ENCODE measurements at places on chromosomes 4 and X.

DNA sequence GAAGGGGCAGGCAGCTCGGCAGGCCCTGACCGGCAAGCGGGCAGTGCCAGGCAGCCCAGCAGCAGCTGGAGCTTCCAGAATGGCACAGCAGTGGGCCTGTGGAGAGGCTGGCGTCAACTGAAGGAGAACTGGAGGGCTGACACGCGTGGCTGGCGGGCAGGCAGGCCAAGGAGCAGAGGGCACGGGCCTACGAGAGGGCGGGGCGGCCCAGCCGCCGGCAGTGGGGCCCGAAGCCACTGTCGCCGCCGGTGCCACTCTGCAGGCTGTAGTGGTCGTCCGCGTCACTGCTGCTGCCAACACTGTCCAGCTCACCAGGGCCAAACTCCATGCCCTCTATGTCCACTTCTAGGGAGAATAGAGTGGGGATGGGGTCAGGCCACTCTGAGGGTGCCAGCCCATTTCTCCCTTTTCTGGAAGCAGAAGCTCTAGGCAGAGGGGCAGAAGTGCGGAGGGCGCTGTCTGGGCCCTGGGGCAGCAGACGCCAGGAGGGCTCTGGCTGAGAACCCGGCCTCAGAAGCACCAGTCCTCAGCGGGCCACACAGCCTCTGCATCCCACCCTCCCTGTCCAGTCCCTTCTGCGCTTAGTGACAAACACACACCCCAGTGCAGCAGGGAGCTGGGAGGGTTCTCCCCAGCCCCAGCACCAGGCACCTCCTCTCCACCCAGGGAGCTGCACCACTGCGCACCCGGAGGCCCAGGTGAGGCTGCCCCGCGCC, 8.6 kb upstream of the HAUS3 start:
- no peak for DNase-seq

DNA sequence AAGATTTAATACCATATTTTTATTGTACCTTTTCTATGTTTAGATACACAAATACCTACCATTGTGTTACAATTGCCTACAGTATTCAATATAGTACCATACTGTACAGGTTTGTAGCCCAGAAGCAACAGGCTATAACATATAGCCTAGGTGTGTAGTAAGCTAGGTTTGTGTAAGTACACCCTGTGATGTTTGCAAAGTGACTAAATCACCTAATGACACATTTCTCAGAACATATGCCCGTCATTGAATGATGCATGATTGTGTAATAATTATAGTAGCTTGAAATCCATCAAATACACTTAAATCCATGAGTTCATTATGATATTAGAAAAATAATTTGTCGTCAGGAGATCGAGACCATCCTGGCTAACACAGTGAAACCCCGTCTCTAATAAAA, 30.8 kb downstream of the GAB3 start:
- no peak for DNase-seq

DNA sequence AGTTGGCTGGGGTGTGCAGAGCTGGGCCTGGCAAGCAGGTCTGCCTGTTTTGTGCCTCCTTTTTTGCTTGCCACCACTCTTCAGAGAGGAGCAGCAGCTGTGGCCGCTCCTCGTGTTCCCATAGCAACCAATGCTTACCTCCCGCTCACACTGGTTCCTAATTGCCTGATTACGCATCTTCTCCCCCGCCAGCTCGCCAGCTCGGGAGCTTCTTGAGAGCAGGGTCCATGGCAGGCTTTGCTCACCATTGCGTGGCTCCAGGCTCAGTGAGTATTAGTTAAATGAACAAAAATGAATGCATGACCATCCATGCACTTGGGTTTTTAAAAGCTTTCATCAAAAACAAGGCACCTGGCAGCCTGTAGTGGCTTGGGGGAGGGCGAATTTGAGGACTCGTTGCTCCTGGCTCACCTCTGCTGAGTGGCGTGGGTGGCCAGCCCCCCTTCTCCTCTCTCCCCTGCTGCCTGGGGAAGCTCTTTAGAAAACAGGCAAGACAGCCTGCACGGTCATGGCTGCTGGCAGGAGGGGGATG, 14.2 kb upstream of the PJA1 start:
- DNase-seq = peak; percentile 31

DNA sequence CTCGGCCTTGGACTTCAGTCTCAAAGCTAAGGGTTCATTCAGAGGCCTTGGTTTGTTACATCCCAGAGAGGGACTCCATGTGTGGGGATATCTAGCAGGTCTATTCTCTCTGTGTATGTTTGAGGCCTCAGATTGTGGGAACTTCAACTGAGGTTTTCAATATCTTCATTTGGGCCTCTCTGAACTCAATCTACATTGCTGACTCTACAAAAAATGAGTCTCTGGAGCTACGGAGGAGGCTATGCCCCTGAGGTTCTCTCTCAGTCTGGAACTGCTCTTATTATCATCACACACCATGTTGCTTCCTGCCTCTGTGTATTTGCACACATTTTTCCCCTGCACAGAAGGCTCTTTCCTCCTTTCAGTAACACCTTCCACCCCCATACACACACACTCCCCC, 5.1 kb upstream of the TSR2 start:
- DNase-seq = no peak

- no peak for DNase-seq
These were observed 70.8 kb downstream of the NPNT start for GRCh38 chr4:105966051-105966450.

DNA sequence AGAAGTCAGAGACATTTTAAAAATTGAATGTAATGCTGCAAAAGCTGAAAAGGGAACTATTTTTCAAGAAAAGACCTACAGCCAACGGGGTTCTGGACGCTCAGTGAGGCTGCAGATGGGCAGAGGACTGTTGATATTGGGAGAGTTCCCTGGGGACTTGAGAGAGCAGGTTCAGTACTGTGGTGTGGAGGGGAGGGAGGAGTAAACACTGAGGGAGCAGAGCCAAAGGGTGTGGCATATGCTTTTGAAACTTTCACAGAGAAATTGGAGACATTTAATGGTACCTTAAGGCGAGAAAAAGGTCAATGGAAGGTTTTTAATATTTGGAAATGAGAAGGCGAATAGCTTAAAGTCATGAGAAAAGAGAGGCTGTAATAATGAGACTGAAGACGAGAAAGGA, 62.2 kb upstream of the GPM6A start:
- DNase-seq = no peak

DNA sequence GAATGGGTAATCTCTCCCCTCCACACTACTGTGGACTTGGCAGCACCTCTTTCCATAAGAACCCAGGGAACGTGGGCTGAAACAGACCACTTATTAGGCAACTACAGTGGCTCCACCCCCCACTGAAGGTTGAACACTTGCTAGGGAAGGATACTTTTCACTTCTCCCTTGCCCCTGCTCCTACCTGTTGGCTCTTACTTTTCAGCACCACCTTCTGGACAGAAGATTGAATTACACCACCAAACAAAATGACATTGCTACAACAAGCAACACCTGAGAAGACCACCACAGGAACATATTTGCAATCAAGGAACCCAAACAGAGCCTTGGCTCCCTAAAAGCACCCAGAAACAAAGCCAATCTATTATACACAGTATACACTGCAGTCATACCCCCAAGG, 132.1 kb upstream of the CXCL13 start:
- DNase-seq = no peak
